ENCODE measurements at places on chromosomes 12 and 14. TPM values are rescaled to one million over a fixed set of nuclear protein-coding genes. Genes with fewer than 3 reads are reported as not detected.

Gene TAS2R7
- total RNA-seq = not detected

GRCh38 chr14:93033983-93034670 is 81.6 kb downstream of the ITPK1 start:
- DNase-seq = no peak

DNA sequence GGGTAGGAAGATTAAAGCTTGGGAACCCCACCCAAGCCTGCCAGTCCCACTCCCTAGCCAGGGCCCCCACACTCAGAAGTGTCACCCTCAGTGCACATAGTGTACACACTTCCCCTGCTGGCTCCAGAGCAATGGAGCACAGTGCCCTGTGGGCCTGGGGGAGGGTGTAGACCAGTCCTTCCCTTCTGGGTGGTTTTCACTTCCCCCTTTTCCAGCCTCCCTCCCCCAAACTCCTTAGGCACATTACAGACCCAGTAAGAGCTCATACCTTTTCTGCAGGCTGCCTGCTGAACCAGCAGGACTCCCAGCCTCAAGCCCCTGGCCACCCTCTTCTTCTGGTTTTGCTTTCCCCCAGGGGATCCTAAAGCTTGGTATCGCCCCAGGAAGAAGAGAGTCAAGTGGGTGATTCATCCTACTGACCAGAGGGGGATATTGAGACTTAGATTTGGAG is at the start of gene ZNF385A:
TSS of gene ZNF385A (minus strand) at position 143 of the 451 bp plus-strand sequence. CDS start 219 bp downstream, outside the sequence.
- DNase-seq = no peak

DNA sequence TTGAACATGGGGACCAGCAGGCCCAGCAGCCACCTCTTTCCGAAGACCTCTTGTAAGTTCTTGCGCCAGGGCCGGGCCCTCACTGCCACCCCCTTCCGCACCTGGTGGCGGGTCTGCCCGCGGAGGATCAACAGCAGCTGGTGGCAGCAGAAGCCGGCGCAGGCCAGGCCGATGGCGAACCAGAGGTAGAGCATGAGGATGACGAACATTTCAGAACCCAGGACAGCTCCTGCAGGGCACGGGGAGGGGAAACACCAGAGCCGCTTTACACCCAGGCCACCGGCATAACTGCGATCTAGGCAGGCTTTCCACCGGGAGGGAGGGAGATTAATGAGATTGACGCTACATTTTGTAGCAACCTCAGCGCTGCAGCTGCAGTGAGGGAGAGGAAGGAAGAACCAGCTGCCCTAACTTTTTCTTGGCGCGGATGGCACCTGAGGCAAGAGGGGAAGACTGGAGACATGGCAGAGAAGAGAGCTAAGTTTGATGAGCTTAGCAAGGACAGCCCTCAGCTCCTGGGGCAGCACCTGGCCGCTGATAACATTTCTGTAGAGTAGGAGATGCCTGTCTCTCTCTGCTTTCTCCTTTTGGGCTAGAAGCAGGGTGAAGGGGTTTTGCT is 7.8 kb downstream of the ZDHHC22 start:
- no peak for DNase-seq

Gene LMNTD1
- total RNA-seq = not detected

DNA sequence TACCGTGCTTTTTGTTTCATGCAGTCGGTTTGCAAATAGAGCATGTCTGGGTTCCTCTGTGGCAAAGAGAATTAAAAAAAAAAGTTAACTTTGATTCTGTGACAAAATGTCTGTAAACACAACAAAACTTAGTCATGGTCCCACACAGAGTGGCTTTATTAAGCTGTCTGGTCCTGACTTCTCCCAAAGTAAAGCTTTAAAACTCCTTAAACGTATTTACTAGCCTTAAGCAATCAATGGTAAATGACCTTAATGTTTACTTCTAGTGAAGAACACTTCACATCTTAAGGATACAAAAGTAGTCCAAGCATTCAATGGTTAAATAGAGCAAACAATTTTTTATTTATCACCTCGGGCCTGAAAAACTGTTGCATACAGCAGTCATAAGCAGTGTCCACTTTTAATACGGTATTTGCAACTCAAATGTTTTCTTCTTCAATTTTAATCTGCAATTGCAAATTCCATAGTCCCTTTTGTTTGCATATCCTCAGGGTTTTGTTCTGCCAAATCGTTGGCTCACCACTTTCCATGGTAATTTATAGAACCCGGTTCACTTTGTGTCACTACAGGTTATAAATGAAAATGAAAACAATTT is 453.0 kb upstream of the MIS18BP1 start:
- no peak for DNase-seq

GRCh38 chr14:21537090-21537424 is 10.9 kb upstream of the SALL2 start:
- DNase-seq = no peak

DNA sequence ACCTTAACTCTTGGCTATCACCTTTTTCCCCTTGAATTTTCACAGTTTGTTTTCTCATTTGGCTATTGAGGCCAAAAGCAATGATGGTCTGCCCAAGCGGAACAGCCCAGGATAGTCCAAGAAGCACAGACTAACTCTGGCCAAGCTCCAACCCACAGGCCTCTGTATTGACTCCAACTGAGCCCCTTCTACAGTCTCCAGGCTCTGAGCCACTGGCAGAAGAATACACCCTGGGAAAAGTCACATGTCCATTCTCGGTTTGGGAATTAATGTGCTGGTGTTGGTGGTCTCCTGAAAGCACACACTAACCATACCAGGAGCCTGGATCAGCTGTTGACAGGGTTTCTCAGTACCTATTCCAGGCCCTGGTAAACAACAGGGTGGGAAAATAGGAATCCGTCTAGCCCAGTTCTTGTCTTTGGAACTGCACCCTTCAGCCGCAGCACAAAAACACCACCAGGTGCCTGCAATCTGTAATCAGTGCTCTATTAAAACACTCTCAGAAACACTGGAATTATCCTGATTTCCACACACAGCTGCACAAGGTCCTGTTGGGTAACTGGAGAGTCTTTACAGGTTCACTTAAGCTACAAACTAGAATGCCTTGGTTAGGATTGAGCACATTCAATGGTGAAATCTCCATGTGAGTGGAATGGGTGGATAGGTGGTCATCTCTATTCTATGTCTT is 63.6 kb downstream of the STXBP6 start:
- peak; percentile 71 for DNase-seq

Gene OVCH1
- total RNA-seq = 0.27 TPM

Gene TNFRSF1A
- 191 TPM for total RNA-seq

DNA sequence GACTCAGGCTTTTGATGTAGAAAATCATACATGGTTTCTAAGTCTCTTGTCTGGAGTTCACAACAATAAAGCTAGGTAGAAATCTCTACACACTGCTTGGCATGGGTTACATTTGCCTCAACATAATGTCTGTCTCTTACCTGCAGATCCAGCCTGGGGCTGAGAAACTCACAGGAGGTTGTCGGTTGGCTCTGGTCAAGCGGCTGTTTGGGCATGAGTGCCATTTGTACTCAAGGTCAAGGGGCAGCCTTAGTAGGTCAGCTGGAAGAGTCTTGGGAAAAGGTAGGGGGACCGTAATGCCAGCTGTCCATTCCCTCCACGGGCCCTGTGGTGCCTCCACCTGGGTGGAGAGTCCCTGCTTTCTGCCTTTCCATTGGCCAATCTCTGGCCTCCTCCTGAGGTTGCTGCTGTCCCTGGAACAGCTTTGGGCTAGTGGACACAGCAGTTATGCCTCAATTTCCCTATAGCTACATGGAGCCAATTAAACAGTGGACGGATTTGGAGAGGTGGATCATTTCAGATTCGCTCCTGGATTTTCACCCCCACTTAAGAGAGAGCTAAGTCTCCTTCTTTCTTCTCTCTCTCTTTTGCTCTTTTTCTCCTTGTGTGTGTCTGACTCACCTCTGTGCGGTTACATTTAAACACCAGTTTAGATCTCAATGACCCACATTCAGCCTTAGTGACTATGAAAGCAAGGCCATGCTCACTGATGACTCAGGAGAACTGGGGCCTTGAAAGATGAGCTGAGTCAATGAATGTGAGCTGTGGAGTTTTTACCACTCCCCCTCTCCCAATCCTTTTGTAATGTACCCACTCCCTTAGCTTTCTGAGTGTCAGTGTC is 132.8 kb upstream of the HIF1A start:
- no peak for DNase-seq

- no peak for DNase-seq
Observed at GRCh38 chr12:122986258-122986871, 5.9 kb downstream of the ARL6IP4 start.

Gene TAS2R42
- not detected for total RNA-seq

DNA sequence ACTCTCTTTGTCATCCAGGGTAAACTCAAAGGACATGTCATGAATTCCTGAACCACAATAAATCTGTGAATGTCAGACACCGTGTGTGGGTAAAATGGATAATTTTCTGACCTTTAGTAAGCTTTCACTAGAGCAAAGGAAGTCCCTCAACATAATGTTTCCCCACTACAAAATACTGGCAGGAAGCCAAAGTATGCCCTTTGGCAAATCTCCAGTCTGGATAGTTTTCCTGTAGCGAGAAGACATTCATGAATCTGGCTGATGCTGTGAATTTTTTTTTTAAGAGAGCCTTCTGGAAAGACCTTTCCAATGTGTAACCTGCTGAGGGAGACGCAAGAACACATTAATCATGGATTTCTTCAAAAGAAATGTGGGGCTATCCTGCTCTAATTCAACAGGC is 389.6 kb upstream of the DDHD1 start:
- no peak for DNase-seq

- no peak for DNase-seq
Observed at GRCh38 chr12:62866451-62867082, 68.4 kb downstream of the PPM1H start.

- no peak for DNase-seq
Observed at GRCh38 chr14:80919622-80920021, 21.9 kb downstream of the CEP128 start.

GRCh38 chr14:73895939-73896338 is 9.3 kb downstream of the ZNF410 start:
- no peak for DNase-seq

Gene C3AR1
- 10.0 TPM for total RNA-seq

Gene CLEC4C
- total RNA-seq = not detected

GRCh38 chr12:19191089-19191488 is 61.6 kb downstream of the PLEKHA5 start:
- DNase-seq = no peak

GRCh38 chr12:119378903-119379302 is 44.4 kb downstream of the CCDC60 start:
- DNase-seq = no peak

Data from sigmoid colon (tissue), 7 donors.